Fibroblast of skin of back (primary cell): ENCODE measurements at places on chromosomes 13 and 19.

- DNase-seq = no peak
Observed at GRCh38 chr13:86765462-86765861, 905.7 kb upstream of the SLITRK5 start.

- no peak for DNase-seq
Observed at GRCh38 chr19:46447824-46448223, 19.1 kb upstream of the PNMA8C start.

DNA sequence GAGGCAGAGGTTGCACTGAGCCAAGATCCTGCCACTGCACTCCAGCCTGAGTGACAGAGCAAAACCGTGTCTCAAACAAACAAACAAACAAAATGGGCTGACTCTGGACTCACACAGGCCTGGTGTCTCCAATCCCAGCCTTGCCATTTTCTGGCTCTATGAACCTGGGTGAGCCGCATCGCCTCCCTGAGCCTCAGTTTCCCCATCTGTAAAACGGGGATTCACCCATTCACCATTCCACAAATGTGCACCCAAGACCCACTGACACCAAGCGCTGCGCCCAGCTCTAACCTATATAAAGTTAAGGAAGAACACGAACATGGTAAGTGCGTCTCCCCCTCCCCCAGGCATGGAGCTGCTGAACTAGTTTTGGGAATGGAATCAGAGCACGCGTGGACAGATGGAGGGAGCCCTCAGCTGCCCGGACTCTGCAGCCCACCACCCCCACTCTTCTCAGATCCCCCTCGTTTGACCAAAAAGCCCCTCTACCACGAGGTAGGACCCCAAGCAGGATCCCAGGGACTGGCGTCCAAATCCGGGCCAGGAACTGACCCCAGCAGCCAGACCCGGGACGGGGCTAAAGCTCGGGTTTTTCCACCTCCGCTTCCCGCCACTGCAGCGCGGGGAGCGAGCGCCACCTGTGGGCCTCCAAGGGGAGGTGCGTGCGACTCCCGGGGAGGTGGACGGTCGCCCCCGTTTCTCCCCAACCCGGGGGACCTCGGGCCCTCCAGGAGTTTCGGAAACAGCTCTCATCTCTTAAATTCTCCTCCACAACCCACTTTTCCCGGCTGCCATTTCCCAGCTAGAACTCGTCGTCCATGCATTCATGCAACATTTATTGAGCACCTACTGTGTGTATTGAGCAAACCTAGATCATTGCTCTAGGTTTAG lies 33.0 kb upstream of the ADGRE5 start:
- DNase-seq = peak; percentile 49

GRCh38 chr13:110528911-110529310 lies 32.6 kb downstream of the RAB20 start:
- no peak for DNase-seq

GRCh38 chr19:6233056-6233826 lies 46.5 kb downstream of the MLLT1 start:
- peak; percentile 16 for DNase-seq

GRCh38 chr13:30142486-30143211 lies 164.7 kb downstream of the KATNAL1 start:
- DNase-seq = peak; percentile 95

GRCh38 chr13:77215543-77215942 lies 111.4 kb downstream of the MYCBP2 start:
- DNase-seq = no peak

DNA sequence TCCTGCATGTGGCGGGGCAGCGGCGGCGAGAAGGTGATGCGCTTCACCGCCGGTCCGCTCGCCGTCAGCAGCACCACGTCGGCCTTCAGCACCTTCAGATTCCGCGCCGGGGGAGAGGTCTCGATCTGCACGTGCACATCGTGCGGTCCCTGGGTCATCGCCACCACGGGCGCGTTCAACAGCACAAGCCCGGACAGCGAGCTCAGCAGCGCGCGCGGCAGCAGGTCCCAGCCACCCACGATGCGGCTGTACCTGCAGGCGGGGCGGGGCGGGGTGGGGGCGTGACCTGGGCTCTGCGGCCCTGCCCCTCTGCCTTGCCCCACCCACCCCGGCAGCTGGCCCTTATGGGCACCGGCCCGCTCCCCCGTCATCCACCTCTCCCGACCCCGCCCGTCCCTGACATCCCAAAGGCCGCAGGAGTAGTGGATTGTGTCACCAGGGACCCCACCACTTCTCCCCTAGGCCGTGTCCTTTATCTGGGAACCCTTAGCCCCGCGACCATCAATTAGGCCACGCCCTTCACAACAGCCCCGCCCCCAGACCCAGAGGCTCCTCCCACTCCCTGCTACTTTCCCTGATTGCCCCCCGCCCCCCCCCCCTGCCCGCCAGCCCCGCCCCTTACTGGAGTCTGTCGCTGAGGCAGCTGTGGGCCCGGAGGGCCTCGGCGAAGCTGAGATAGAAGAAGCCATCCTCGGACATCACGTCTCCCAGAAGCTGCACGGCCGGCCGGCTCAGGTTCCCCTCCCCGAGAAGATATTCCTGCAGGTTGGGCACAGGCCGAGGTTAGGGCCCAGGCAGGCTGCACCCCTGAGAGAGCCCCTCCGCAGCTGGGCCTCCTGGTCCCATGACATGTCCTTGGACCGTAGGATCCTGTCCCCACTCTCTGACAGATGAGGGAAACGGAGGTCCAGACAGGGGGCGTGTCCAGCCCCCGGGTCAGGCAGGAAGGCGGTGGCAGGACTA lies 6.1 kb downstream of the IL4I1 start:
- DNase-seq = no peak

DNA sequence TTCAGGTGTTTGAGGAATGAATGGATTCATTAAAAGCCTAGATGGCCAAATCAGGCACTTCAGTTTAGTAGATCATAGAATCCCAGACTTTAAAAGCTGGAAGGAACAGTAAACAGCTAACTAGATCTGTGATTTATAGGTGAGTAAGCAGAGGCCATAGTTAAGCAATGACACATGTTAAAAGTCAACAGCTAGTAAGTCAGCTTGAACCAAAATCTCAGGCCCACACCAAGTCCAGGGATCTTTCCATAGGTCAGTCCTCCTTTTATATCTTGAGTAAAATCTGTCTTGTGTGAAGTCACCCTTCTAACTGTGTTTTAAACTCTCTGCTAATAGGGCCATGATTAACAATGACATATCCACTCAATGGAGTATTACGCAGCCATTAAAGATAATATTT lies 275.5 kb upstream of the SOX21 start:
- DNase-seq = no peak

- DNase-seq = no peak
Observed at GRCh38 chr19:51386882-51387520, 773 bp downstream of the LIM2 start.

DNA sequence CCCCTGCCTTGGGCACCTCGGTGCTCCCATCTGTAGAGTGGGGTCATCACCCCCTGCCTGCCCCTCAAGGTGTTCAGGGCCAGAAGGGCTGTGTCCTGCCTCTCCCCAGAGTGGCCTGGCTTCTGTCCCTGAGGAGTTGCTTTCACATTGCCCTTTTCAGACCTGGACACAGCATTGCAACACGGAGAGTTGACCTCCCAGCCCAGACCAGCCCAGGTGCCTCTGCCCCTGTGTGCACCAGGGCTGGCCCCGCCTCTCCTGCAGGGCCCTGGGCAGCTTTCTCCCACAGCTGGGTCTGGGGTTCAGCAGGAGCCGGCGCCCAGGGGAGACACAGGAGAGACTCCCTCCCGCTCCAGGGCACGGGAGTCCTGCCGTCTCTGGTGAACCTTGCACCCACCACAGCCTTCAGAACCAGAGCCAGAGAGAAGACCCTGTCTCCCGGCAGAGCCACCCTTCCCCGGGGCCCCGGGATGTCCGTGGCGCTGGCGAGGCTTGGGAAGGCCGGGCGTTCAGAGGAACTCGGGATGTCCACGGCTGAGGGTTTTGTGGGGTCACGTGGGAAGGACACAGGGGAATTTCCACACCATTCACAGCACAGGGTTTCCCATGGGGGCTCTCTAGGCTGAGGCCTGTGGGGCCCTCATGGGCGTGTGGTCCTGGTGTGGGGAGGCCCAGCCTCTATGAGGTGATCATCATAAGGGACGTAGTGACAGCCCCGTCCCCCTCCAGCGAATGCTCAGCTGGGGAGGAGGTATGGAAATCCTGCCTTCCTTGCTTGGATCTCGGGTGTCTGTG lies 23.2 kb downstream of the C13orf46 start:
- no peak for DNase-seq

GRCh38 chr13:106591299-106591698 lies 23.4 kb upstream of the ARGLU1 start:
- DNase-seq = no peak

GRCh38 chr13:52165411-52165810 lies 6.0 kb upstream of the NEK3 start:
- DNase-seq = no peak

DNA sequence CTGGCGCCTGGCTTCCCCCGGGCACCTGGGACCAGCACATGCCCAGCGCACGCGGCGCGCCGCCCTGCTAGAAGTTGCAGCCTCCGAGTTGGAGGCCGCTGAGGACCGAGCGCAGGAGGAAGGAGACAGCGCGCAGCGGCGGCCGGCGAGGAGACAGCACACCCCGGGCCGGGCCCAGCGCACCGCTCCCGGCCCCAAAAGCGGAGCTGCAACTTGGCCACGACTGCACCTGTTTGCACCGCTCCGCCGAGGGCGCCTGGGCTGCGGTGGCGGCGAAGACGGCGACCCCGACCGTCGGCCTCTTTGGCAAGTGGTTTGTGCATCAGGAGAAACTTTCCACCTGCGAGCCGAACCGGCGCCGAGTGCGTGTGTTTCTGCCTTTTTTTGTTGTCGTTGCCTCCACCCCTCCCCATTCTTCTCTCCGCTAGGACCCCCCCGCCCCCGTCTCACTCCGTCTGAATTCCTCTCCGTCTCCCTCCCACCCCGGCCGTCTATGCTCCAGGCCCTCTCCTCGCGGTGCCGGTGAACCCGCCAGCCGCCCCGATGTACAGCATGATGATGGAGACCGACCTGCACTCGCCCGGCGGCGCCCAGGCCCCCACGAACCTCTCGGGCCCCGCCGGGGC lies at the start of gene SOX1:
SOX1 (plus strand) TSS at position 34 of the 626 bp plus-strand sequence; CDS start at position 544, 510 bp downstream.
- DNase-seq = no peak

DNA sequence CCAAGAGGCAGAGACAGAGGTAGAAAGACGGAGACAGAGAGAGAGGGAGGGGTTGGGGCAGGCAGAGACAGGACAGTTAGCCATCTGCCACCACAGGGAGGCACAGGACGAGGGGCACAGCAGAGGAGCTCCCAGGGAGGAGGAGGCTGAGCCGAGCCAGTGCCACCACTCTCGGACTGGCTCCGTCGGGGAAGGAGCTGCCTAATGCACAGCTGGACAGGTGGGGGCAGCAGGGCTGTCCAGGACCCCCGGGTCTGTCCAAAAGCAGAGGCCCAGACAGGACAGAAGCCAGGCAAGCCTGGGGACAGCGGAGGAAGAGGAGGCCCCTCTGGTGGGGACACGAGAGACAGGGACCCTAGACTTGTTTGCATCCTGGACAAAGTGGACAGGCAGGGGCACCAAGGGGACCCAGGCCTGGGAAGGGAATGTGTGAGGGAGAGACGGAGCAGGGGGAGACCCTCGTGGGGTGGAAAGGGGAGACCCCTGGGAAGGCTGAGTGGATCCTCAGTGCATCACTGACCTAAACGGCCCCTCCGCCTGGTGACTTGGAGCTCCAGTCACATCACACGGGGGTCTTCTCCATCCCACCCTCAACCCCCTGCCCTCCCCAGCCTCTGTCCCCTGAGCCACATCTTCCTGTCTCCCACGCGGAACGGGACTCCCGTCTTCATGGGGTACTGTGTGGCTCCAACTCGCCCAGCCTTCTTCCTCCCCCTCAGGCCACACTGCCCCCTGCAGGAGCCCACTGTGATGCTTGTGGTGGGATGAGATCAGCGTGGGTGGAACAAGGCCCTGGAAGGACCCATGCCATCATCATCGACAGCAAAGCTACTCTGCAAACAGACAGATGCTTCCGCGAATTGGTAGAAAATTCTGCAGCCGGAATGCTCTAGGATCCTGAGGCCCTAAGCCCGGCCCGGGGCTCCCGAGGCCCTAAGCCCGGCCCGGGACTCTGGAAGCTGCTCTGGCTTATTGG lies 915 bp downstream of the F10 start:
- no peak for DNase-seq

DNA sequence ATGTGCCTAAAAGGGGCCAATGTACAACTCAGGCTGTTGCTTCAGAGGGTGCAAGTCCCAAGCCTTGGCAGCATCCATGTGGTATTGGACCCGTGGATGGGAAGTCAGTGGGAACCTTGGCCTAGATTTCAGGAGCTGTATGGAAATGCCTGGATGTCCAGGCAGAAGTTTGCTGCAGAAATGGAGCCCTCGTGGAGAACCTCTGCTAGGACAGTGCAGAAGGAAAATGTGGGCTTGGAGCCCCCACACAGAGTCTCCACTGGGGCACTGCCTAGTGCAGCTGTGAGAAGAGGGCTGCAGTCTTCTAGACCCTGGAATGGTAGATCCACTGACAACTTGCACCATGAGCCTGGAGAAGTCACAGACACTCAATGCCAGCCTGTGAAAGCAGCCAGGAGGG lies 28.5 kb downstream of the GPC5 start:
- DNase-seq = no peak

- DNase-seq = no peak
Observed at GRCh38 chr13:72953391-72953965, 105.3 kb upstream of the KLF5 start.

GRCh38 chr19:29964171-29964570 lies 22.1 kb downstream of the URI1 start:
- no peak for DNase-seq

GRCh38 chr19:3606690-3607289 lies at the start of gene TBXA2R:
TSS of gene TBXA2R (minus strand) at chr19:3606875. CDS start at chr19:3600634, 6,241 bp downstream.
- peak; percentile 71 for DNase-seq

- peak; percentile 51 for DNase-seq
Observed at GRCh38 chr19:2332341-2333026, 4.0 kb downstream of the SPPL2B start.

GRCh38 chr13:31200637-31200971 lies 829 bp downstream of the B3GLCT start:
- DNase-seq = peak; percentile 55

GRCh38 chr19:43589277-43589676 lies 6.7 kb downstream of the IRGQ start:
- no peak for DNase-seq

- no peak for DNase-seq
Observed at GRCh38 chr19:46492841-46493235, 2.8 kb downstream of the PNMA8B start.

DNA sequence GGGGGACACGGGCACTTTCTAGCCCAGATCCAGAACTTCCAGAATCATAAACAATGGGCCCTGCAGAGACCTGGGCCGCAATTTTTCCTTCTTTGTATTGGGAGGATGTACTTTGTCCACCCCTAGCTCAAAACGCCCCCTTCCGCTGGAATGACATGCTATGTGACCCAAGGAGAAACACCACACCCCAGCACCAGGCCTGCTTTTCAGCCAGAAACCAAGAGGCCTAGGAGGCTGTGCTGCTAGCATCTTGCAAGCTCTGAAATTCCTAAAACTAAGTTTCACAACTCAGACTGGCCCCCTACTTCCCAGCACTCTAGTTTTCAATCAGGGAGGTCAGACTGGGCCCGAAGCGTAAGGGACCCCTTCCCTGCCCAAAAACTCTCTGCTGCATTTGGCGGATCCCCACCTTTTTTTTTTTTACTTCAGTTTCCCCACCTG lies 538 bp downstream of the LSM4 start:
- peak; percentile 83 for DNase-seq

- DNase-seq = no peak
Observed at GRCh38 chr19:49132974-49133609, 13.7 kb downstream of the PPFIA3 start.

- peak; percentile 17 for DNase-seq
Observed at GRCh38 chr13:65656740-65657329, 1573.3 kb downstream of the PCDH9 start.
